ENCODE measurements at places on chromosomes 3 and 15.

DNA sequence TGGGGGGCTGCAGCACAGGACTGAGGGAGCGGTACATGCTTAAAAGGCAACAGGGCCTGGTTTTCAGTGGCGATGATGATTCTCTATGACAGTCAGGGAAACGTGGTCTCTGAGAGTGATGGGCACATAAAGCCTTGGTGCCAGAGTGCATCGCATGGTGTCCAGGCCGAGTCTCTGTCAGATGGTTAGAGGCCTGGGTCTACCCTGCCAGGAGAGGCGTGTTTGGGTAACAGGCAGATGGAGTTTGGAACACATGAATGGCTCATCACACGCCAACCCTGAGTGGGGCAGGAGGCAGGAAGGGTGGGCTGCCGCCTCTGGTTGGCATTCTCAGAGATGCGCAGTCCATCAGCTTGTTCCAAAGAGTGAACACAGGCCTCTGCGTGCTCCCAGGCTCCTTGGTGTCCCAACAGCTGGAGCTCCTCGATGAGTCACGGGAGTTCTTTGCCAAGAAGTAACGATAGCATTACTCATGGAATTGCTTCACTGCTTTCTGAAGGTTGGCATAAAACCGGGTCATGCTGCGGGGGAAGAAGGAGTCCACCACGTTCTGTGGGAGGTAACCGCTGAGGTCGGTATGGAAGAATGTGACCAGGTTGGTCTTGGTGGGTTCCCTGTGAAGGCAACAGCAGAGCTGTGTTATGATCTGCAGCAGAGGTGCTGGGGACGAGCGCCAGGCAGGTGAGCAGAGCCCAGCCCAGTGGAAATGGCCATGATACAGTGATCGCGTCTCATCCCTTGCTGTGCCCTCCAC lies 11.0 kb downstream of the STARD5 start:
- DNase-seq: no peak

DNA sequence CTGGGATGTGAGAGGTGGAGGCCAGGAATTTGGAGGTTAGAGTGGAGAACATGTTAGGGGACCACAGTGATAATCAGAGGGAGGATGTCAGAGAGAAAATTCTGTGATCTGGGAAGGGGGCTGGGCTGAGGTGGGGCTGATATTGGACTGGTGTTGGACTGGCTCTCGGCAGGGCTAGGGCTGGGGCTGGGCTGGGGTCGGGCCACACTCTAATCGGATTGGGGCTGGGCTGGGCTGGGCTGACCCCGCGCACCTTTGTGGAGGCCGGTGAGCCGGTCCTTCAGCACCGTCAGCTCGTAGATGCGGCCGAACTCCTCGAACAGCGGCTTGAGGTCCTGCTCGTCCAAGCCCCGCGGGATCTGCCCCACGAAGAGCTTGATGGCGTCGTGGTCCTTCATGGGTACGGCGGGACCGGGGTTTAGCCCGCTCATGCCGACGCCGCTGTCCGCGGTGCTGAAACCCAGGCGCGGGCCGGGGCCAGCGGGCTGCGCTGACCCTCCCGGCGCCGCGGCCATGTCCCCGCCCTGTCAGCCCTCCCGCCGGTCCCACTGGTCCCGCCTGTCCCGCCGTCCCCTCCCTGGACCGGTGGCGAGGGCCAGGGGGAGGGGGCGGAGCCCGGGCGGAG lies 485 bp downstream of the CELF6 start:
- no peak for DNase-seq

DNA sequence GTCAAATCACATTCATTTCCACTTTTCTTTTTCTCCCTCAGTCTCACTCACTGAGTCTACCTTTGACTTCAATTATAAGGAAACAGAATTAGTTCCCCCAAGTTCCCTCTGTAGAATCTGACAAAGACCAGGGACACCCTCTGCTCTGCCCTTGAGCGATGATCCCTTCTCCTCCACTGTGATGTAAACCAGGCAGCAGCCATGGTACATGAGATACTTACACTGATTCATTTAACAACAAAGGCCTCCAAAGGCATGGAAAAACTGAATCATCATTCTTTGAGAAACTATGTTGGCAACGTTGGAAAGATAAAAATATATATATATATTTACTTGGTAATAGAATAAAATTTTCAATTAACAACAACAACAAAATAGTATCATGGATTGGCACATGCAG lies 84.1 kb downstream of the P3H2 start:
- DNase-seq: no peak

GRCh38 chr3:112670824-112671223 lies 29.9 kb upstream of the CCDC80 start:
- DNase-seq: no peak

DNA sequence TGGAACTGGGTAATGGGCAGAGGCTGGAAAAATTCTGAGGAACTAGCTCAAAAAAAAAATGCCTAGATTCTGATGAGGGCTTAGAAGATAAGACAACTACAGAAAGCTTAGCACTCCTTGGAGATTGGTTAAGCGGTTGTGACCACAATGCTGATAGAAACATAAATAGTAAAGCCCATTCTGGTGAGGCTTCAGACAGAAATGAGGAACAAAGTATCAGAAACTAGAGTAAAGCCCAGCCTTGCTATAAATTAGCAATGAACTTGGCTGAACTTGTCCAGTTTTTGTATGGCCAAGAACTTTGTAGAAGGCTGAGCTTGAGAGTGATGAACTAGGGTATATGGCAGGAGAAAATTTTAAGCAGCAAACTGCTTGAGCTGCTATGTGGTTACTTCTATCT lies 25.4 kb downstream of the GOLGB1 start:
- DNase-seq: no peak

GRCh38 chr3:54069961-54070360 lies 52.4 kb upstream of the CACNA2D3 start:
- DNase-seq: no peak

DNA sequence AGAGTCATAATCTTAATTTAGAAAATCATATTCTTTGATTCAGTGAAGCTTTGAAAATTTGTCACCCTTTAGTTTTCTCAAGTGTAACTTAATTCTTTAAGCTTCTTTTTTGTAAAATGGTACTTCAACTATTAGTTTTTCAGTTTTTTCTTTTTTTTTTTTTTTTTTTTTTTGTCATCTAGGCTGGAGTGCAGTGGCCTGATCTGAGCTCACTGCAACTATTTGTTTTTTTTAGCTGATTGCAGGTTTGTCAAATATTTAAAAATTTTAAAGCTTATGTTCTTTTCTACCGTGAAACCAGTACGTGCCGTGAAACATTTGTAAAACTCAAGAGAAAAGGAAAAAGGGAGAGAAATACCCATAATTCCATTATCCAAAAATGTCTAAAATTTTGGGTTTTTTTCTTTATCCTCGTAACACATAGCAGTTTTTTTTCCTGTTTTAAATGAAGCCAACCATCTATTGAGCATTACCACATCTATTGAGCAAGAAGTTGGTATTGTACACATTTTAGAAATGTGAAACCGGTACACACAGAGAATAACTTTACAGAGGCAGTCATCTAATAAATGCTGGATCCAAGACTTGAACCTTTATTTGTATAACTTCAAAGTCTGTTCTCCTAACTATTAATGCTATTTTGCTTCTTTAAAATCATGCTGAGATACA lies 25.7 kb downstream of the ECT2 start:
- no peak for DNase-seq

- DNase-seq: no peak
Observed at GRCh38 chr3:105317841-105318240, 48.9 kb upstream of the ALCAM start.

DNA sequence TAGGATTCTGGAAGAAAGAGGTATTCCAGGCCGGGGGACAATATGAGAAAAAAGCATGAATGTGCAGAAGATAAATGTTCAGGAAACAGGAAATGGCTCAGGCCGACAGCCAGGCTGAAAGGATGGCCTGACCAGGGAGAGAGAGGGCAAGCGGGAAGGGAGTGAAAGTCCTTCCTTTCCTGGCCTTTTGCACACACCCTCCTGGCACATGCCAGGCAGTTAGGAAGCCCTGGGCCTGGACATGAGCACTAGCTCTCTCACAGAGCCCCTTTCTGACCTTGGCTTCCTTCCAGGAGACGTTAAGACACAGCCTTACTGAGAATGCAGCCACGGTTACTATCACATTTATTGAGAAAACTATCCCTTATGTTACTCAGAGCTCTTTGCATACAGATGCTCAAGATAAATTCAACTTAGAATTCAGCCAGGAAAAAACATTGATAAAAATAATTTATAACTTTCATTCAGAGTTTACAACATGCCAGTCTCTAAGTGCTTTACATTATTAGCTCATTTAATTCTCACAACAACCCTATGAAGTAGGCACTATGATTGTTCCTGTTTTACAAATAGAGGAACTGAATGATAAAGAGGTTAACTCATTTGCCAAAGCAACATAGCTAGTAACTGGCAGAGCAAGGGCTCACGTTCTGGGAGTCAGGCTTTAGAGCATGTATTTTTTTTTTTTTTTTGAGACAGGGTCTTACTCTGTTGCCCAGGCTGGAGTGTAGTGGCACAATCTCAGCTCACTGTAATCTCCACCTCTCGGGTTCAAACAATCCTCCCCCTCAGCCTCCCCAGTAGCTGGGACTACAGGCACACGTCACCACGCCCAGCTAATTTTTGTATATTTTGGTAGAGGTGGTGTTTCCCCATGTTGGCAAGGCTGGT lies 39.4 kb upstream of the SMAD3 start:
- no peak for DNase-seq

DNA sequence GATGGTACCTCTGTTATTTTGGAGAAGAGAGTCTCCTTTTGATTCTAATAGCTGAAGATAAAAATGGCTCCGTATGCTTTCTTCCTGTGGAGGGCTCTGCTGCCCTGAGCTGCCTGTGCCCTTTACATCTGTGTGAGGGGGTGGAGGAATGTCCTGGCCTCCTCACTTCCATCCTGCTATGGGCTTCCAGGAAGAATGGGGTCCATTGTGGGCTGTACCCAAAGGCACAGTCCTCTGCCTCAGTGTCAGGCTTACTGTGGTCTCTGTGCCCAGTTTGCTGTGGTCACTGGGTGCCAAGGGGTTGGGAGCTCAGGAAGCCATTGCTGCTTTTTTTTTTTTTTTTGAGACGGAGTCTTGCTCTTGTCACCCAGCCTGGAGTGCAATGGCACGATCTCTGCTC lies 14.4 kb downstream of the DAG1 start:
- DNase-seq: no peak

GRCh38 chr15:63291507-63291906 lies 14.1 kb downstream of the APH1B start:
- DNase-seq: no peak

DNA sequence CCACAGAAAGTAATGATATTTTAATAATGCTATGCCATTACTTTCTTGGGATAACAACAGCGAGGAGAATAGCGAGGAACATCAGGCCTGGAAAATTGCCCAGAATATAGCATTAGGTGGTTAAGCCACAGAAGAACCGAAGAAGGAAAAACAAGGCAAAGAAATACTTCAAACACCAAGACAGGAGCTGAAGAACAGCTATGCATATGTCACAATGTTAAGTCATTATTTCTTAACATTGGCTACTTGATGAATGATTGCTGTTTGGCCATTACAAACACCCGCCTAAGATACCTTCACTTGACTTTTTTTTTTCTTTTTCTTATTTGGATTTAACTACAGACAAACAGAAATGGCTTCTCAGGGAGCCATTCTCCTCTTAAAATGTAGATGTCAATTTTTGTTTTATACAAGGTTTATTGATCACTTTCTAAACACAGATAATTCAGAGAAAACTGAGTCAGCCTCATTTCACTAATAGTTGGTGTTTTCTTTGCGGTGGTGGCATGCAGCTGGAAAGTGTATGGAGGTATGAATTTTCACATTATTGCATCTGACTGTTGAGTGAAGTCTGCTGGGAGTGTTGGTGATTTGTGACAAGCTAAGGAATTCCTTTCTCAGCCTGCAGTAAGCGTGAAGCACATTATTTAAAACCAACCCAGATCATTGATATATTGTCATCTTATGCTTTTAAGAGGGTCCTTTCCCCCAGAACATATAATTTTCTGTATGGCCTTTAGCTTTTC lies 705.7 kb upstream of the NR2F2 start:
- DNase-seq: no peak

GRCh38 chr3:76310667-76311066 lies 525.3 kb upstream of the ZNF717 start:
- DNase-seq: no peak

DNA sequence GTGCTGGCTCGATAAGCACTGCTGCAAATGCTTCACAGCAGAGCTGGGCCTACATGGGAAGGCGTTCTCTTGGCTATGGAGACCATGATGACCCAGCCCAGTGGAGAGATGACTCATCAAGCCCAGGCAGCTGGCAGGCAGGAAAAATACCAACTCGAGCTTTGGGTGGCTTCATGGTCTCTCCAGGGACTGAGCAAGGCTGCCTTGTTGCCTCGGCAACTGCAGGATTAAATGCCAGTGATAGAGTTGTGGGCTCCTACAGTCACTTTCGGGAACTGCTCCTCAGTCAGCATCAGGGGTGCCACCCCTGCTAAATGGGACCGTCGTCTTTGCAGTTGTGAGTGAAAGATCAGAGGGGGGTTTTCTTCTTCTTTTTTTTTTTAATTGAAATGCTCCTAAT lies 54.6 kb upstream of the MYZAP start:
- DNase-seq: no peak

DNA sequence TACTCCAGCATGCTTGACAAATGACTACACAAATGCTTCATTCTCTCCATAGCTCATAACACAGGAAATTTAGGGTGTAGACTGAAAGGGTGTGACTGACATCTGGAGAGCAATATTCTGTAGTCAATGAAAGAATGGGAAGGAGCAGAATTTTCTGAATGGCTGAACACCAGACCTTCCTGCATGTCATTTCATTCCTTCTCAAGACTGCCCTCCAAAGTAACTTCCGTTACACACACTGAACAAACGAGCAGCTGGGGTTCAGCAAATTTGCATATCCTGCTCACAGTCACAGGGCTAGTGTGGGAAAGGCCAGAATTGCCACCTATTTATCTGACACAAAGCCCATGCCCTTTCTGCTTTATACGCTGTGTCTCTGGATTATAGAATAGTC lies 325.0 kb upstream of the CFAP20DC start:
- DNase-seq: no peak

- DNase-seq: no peak
Observed at GRCh38 chr3:55702822-55703221, 215.7 kb upstream of the WNT5A start.

GRCh38 chr3:189632242-189632641 lies 1.1 kb downstream of the TP63 start:
- DNase-seq: no peak

DNA sequence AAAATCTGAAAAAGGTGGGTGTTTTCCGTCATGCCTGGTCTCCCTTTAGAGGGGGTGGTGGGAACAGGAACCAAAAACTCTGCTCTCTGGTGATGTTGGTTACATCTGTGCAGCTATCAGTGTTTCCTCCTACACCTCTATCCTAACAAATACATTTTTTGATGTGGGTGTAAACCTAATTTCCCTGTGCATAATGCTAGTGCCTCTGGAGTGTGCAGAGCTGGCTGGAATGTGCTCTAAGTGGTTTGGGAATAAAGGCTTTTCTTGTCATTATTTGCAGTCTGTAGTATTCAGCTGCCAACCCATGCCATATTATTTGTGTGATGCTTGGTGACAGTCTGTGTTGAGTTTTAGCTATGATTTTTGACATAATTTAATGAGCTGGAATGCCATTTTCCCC lies 547.6 kb downstream of the NLGN1 start:
- DNase-seq: no peak

DNA sequence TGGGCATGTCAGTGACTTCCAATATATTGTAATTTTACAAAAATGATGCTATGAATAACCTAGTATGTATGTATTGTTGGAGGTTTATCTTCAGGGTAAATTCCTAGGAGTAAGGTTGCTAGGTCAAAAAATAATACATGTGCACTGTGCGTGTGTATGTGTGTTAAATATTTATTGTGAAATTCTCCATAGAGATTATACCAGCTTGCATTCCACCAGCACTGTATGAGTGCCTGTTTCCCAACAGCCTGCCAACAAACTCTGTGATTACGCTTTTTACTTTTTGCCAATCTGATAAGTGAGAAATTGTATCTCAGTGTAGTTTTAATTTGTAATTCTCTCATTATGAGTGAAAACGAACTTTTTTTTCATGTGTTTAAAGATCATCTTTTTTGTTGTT lies 12.6 kb upstream of the IGF2BP2 start:
- DNase-seq: no peak

Data from stimulated activated CD8-positive, alpha-beta memory T cell treated with anti-CD3 and anti-CD28 coated beads, Interleukin-15, amount 100 ng/mL, for 4 hours (primary cell).